ENCODE measurements at places on chromosomes 6 and 20. TPM values are rescaled to one million over a fixed set of nuclear protein-coding genes. Genes with fewer than 3 reads are reported as not detected.

The PNPLA1 gene
- total RNA-seq: 0.28 TPM

The NMBR gene
- 0.43 TPM for total RNA-seq

The GMEB2 gene
- total RNA-seq: 5.2 TPM

The KIF6 gene
- 1.7 TPM for total RNA-seq

The FILIP1 gene
- total RNA-seq: 8.4 TPM

The COX4I2 gene
- total RNA-seq: not detected

The FRMD1 gene
- 0.14 TPM for total RNA-seq

The GABRR1 gene
- not detected for total RNA-seq

The ENPP5 gene
- total RNA-seq: 1.9 TPM

The ACAT2 gene
- 48.8 TPM for total RNA-seq

The SH3BGRL2 gene
- total RNA-seq: 22.5 TPM

The RIPPLY2 gene
- 3.2 TPM for total RNA-seq

The FOXC1 gene
- 1.7 TPM for total RNA-seq

The TRIM27 gene
- total RNA-seq: 71.8 TPM

The BPIFB6 gene
- total RNA-seq: not detected

The SLC44A4 gene
- not detected for total RNA-seq

The FOXS1 gene
- total RNA-seq: not detected

The MAFB gene
- total RNA-seq: 18.7 TPM

The RAD21L1 gene
- not detected for total RNA-seq

The LGSN gene
- 0.05 TPM for total RNA-seq

The MUC22 gene
- total RNA-seq: 0.14 TPM

The LY6G6F gene
- total RNA-seq: not detected

The GDAP1L1 gene
- total RNA-seq: 72.1 TPM

The MUC21 gene
- total RNA-seq: 0.14 TPM

The EYA4 gene
- 45.5 TPM for total RNA-seq

The SF3B5 gene
- 217 TPM for total RNA-seq

The SUMO4 gene
- 2.4 TPM for total RNA-seq

The GLP1R gene
- 0.21 TPM for total RNA-seq

The GPLD1 gene
- total RNA-seq: 6.3 TPM

The MOG gene
- 1.9 TPM for total RNA-seq

The MAP3K7 gene
- 31.6 TPM for total RNA-seq

The AARS2 gene
- total RNA-seq: 18.2 TPM

The LRRC73 gene
- total RNA-seq: 1.0 TPM

The MLIP gene
- total RNA-seq: 0.05 TPM

The PTCHD4 gene
- 15.5 TPM for total RNA-seq

The GNRH2 gene
- 1.0 TPM for total RNA-seq

The CFAP61 gene
- 3.0 TPM for total RNA-seq

The LZTS3 gene
- 15.5 TPM for total RNA-seq

The IL20RA gene
- not detected for total RNA-seq

The ZSCAN23 gene
- 2.5 TPM for total RNA-seq

The BEND6 gene
- 1.5 TPM for total RNA-seq

The HCRTR2 gene
- total RNA-seq: 0.27 TPM

The GPX6 gene
- total RNA-seq: not detected

The SMLR1 gene
- 0.11 TPM for total RNA-seq

The C6orf47 gene
- total RNA-seq: 24.6 TPM

The OCSTAMP gene
- total RNA-seq: not detected
